AML-193 (cell line): ENCODE measurements at places on chromosomes 2 and 18.

DNA sequence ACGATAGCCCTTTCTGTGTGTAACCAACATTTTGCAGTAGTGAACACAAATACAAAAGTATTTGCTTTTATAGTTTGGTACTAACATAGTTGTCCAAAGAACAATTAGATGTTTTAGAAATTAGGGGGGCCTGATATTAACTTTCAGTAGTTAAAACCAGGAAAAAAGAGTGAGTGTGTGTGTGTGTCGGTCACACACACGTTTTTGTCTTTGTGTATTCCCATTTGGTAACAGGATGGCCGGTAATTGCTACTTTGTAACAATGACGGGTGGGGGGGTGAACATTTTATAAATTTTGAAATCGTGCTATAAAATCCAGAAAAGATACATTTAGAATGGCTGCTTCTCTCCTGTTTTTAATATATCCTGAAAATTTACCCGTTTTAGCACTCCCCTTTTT lies 1.5 kb downstream of the PPIG start:
- no peak for DNase-seq

DNA sequence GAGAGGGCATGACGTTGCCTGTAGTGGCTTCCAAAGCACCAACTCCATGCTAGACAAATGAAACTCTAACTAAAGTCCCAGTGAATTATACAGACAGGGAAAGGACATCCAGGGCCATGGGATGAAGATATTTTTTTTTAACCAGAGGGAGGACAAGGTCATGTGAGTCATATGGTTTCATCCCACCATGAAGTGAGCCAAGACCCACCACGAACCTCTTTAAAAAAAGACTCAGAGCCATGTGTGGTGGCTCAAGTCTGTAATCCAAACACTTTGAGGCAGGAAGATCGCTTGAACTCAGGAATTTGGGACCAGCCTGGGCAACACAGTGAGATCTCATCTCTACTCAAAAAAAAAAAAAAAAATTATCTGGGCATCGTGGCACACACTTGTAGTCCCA lies 115.2 kb downstream of the LIPG start:
- no peak for DNase-seq

DNA sequence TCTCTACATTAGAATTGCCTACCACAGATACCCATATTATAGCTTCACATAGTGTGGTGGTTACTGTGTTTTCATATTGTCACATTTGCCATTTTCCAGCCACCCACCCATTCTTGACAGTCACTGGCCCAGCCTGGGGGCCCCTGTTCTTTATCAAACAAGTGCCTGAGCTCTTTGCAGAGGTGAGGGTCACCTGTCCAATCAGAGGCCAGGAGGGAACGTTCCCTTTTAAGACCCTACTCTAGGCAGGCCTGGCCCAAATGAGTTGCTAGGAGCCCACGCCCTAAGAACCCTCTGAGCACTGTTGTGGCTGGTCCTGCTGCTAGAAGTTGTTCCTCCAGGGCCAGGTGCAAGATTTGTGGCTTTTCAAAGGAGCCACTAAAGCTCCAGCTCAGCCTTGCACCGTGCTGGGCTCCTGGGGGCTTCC lies 5.2 kb downstream of the IL37 start:
- no peak for DNase-seq

DNA sequence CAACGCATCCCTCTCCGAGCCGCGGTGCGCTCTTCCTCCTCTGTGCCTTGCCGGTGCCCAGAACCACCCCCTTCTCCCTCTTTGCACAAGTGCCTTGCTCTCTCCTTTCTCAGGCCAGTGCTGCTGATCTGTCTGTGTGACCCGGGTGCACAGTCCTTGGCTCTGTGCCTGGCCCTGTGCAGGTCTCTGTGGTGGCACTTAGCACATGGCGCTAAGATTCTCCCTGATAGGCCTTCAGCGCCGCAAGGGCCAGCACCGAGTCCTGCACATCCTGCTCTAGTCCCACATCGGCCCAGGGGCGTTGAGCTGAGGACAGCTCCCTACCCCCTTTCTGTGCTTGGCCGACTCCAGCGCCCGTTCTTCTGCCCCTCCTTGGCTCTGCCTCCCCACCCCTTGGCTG lies 136.1 kb downstream of the NEDD4L start:
- no peak for DNase-seq

DNA sequence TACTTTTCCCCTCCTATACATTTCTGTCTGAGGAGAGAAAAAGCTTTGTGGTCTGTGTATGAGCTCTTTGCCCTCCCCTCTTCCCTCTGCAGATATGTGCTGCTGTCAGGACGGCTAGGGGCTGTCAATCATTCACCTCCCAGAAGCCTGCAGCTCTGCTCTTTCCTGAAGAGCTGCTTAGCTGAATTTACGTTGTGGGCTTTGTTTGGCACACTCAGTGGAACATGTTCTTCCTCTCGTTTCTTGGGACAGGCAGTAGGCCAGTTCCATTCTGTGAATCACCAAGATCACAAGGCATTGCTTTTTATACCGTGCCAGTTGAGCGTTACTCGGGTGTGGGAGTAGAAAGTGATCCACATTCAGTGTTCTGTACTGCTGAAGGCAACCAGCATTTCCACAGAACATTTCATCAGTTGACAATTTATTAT lies 136.7 kb downstream of the LAMA3 start:
- DNase-seq = no peak

DNA sequence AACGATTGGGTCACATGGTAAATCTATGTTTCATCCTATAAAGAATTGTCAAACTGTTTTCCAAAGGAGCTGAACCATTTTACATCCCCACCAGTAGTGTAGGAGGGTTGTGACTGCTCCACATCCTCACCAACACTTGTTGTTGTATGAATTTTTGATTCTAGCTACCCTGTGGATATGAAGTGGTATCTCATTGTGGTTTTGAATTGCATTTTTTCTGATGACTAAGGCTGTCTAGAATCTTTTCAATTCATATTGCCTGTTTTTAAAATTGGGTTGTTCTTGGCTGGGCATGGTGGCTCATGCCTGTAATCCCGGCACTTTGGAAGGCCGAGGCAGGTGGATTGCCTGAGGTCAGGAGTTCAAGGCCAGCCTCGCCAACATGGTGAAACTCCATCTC lies 44.5 kb downstream of the TXNL1 start:
- no peak for DNase-seq

GRCh38 chr2:4214444-4215205 lies 511.2 kb downstream of the DCDC2C start:
- no peak for DNase-seq

GRCh38 chr2:12618576-12618975 lies 98.2 kb upstream of the TRIB2 start:
- no peak for DNase-seq

DNA sequence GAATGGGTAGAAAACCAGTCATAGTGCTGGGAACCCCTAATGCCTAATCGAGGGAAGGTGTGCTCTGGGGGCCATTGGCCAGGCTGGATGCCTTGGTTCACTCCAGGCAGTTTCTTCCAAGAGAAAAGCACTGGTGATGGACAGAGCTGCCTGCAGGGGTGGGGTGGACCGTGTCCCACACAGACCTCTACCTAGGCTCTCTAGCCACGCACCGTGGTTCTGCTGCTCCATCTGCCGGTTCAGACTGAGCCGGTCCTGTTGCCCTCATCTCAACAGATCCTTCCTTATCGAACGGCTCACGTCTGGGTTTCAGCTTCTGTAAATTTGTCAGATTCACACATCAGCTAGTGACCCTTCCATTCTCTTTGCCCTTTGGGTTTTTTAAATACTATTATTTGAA lies 46.4 kb downstream of the RALB start:
- no peak for DNase-seq

GRCh38 chr2:226478109-226478809 lies 321.4 kb downstream of the IRS1 start:
- DNase-seq = no peak

- no peak for DNase-seq
These were observed 146.9 kb downstream of the DOCK10 start for GRCh38 chr2:224895377-224895776.

- no peak for DNase-seq
These were observed 766.4 kb upstream of the ID2 start for GRCh38 chr2:7915302-7916091.
